Amniotic stem cell (primary cell): ENCODE measurements at places on chromosomes 12 and 14.

DNA sequence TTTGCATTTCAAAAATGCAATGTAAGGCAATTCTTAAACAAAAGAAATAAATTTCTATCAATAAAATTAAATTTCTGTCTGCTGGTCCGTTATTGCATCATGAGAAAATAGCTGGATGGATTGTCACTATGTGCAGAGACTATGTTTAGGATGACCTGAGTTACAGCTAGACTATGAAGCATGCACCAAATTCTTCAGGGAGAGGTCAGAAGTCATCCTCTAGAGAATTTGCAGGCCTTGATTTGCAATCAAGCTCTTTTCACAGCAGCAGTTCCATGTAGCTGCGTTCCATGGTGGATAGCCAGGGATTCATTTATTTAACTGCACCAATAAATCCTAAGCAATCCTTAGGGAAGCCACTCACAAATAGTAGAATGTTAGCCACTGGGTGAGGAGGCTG, 253.7 kb downstream of the MSRB3 start:
- DNase-seq = no peak

DNA sequence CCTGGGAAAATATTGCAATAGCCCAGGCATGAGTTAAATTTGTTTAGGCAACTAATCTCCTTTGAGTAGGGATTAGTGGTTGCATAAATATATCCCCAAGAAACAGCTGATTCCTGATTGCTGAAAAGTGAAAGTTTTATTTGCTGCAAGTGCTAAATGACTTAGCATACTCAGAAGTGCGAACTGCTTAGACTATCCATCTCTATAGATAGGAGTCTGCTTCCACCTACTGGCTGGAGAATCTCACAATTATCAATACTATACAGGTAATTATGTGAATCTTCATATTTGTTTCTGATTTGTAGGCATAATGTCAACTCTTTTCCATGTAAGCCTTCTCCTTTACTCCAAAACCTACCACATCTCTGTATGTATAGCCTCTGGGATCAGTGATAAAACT, 12.0 kb upstream of the SLCO1B3 start:
- no peak for DNase-seq

DNA sequence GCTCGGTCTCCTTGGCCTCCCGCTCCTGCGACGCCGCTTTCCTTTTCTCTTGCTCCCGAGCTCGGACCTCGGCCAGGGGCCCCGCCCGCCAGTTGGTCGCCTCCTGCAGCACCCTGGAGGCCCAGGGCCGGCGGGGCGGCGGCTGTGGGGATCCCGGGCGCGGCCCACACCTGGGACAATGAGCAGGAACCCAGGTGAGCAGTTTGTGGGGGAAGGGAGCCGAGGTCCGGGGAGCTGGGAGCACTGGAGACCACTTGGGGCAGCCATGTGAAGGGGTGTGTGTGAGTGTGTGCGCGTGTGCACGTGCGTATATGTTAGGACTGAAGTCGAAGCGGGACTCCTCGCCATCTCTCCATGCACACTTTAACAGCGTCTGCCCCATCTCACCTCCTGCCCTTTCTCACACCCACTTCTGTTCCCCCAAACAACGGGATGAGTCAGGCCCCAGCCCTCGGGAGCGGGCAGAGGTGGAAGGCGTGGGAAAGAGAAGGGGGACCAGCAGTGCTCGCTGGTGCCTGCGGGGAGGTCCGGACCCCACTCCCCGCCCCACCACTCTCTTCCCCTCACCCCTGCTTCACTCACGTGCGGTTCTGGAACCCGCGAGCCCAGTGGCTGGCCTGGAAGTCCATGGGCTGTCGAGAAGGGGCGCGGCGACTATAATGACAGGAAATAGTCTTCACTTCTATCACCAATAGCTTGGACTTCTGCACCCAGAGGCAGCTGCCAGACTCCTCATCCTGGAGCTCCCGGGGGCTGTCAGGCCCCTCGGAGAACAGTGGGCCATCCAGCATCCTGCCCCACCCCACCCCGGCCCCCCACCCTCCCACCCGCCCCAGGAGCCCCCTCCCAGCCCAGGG, 450 bp downstream of the DDN start:
- DNase-seq = no peak

DNA sequence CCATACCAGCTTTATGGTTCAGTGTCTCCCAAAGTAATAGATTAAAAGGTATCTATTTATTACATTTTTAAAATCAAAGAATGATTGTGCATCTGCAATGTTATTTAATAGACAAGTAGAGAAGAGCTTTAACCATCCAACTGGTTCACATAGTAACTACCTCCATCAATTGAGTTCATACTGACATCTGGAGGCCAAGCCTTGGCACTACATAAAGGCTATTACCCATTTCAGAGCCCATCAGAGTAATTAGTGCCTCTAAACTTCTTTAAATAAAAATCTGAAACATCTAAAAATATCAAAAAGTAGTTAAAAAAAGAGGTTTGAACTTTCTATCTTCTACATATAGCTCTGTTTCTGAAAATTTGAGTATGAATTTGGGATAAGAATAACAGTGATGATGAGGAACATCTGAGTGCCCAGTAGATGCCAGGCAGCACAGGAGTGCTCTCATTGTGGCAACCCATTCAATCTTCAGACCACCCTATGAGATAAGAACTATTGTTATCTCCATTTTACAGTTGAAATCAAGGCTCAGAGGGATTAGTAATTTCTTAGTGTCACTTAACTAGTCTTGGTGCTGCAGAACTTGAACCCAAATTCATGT, 132.9 kb upstream of the DAAM1 start:
- peak; percentile 34 for DNase-seq

GRCh38 chr12:115606040-115606439, 671.5 kb downstream of the MED13L start:
- DNase-seq = no peak

DNA sequence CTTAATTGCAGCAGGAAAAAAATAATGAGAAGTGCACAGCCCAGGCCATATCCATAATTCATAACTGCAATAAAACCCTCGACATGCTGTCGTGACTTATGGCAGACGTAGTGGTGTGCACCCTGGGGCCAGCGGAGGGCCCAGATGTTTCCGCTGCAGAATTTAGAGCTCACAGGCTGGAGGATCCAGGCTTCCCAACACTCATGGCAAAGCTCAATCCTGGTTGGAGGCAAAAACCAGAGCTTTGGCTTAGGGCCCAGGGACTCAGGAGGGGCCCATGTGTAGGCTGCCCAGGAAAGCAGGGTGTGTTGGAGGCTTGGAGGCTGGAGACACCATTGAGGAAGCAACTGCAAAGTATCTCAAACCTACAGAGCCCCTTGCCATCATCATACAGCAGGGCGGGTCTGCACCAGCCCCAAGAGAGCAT, 68.7 kb downstream of the SERPINA3 start:
- no peak for DNase-seq

DNA sequence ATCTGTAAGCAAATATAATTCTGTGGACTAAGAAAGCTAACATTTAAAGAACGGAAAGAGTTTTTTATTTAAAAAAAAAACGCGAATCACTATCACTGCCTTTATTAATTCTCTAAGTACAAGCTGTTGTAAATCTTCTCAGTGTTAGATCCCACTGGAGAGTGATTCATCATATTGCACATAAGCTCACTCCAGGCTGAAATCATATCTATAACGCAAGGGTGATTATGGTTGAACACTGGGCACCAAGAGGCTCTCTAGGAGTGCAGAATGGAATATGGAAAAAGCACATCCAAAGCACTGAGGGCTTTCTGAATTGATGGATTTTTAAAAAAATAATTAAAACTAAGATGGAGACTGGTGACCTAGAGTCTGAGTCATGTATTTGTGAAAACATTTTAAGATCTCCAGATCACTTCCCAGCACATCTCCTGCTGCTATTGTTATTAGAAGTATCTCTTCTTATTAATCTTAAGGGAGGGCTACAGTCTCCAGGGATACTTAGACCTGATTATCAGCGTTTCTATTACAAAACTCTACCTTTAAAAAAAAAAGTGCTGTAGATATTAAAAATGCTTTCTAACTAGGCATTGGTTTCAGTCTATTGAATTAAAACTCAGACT, 1106.8 kb downstream of the AACS start:
- DNase-seq = no peak

GRCh38 chr12:14849661-14850060, 6.3 kb upstream of the ART4 start:
- DNase-seq = no peak
